ENCODE measurements at places on chromosomes 11 and 22.

- no peak for DNase-seq
Measured at GRCh38 chr11:78514922-78515502, 59.7 kb downstream of the NARS2 start.

GRCh38 chr11:101555366-101555765, 28.4 kb downstream of the TRPC6 start:
- DNase-seq = no peak

DNA sequence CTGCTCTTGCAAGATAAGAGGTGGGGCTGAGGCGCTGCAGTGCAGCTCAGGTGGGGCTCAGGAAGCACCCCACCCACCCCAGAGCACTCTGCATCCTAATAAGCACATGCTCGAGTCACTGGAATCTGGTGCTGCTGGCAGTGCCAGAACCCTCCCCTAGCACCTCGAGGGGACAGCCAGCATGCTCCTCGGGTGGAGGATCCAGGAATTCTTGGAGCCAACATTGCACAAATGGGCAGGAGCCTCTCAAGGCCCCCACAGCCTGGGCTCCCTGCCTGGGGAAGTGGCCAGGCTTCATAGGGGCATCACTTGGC, 27.5 kb upstream of the CABP7 start:
- DNase-seq = no peak

- DNase-seq = no peak
Measured at GRCh38 chr11:45755281-45755859, 49.6 kb upstream of the SLC35C1 start.

- no peak for DNase-seq
Measured at GRCh38 chr22:25448435-25449051, 115.9 kb upstream of the GRK3 start.

DNA sequence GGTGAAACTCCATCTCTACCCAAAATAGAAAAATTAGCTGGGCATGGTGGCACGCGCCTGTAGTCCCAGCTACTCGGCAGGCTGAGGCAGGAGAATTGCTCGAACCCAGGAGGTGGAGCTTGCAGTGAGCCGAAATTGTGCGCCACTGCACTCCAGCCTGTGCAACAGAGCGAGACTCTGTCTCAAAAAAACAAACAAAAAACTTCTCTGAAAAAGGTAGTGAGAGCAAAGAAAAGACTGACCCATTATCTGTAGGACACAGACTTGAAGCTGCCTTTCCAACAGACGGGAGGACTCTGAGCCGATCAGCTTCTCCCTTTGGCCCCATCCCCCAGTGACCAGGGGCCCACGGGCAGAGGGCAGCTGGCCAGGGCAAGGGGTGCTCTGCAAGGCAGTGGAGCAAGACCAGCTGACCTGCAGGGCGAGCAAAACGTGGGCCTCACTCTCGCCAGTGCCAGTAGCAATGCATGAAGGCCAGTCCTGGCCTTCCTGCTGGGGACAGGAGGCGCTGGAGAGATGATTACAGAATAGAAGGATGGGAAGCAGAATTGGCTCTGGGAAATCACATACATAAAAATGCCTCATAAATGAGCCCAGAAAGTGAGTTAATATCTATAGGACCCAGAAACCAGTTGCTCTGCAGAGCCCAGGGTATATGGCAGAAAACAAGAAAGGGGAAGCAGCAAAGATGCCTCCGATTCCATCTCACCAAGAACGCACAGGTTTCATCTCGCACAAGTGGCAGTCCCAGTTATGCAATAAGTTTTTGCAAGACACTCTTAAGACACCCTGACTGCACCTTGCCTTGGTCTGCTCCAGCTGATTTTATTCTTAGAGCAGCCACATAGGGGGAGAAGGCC, 2.8 kb downstream of the EHD1 start:
- DNase-seq = no peak

DNA sequence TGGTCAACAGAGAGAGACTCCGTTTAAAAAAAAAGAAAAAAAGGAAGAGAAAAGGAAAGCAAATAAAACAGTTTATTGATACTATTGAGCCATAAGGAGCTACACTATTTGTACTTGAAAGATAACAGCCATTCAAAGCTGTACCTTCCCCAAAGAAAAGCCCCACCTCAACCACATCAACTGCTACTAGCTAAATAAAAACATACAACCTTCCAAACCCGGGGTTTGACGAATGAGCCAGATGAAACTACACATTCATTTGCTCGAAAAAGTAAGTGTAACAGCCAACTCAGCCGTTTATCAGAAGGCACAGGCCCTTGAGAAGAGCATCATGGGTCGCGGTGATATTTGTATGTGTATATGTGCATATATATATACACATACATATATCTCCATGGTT, 78.4 kb downstream of the SIK3 start:
- DNase-seq = no peak

DNA sequence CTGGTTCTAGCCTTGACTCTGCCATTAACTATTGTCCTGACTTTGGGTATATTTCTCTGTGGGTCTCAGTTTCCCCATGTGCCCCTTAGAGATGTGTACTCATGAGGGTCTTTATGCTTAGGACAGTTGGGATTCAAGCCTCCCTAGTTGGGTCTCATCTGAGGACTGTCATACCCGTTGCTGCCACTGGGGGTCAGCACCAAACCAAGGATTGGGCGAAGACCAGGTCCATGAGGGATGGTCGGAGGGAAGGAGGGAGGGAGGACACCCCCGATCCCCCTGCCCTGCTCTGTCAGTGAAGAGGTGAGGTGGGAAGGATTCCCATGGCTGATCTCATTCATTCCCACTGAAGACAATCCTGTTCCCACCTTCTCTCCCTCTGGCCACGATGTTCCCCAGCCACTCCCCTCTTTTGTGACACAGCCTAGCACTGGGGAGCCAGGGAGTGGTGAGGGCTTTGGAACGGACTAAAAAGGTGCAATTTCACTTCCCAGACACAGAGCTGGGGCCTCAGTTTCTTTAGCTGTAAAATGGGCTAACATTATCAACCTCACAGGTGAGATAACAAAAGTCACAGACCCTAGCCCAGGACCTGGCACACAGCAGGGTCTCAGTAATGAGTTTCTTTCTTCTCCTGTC, 12.4 kb upstream of the KLHL35 start:
- peak; percentile 64 for DNase-seq

- no peak for DNase-seq
Measured at GRCh38 chr11:2805388-2806056, 80.1 kb downstream of the CDKN1C start.

DNA sequence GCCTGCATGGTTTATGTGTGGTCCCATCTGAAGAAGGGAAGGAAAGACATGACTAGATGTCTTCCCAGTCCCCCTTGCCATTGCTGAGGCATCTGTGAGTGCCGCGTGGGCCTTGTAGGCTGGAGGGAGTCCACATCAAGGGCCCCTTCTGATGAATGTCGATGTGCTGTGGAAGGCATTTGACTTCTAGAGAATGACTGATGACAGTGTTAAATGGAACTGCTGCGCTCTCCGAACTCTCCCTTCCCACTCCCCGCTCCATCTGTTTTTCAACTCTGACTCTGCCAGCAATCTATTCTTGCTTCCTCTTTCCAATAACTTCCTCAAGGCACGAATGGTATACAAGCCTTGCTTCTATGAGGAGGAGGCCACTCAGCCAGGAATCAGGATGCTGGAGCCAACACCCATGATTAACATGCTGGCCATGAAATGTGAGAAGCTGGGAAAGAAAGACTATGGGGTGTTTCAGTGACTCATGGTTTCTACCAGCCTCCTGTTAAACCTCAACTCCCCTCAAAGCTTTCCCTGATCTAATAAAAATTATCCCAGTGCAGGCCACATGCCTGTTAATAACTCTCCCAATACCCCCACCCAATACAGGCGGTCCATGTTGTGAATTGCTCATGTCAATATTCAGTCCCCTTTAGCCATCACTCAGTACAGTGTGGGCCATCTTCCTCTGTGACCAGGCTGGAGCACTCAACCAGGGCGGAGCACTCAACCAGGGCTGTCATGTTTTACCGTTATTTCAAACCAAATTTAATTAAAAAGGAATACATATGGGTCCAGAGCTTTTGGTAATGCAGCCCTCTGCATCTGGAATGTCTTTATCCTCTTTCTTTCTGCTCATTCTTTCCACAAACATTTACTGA, 46.4 kb upstream of the TBCEL start:
- DNase-seq = no peak

- no peak for DNase-seq
Measured at GRCh38 chr11:6618117-6619003, 862 bp downstream of the TPP1 start.

DNA sequence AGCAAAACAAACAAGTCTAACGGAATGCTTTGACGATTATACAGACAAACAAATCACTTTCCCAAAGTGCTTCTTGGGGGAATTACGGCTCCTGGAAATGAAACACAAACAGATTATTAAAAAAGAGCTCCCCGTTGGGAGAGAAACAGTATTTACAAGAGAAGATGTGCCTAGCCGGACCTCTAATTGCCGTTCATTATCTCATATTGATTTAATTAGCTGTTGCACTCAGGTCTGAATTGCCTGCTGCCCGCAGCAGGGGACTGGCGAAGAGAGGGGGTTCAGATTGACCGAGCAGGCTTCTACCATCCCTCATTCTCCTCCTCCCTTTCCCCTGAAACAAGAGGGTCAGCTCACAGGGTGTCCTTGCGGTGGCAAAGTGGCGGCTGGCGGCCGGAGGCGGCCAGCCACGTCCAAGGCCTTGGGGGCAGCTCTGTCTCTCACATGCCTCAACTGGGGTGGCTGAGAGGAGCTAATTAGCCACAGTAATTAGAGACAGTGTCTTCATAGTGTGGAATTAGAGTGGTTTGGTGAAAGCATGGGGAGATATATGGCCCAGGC, 295.1 kb downstream of the MIAT start:
- no peak for DNase-seq

- no peak for DNase-seq
Measured at GRCh38 chr11:56950510-56950909, 38.2 kb upstream of the OR5AK2 start.

DNA sequence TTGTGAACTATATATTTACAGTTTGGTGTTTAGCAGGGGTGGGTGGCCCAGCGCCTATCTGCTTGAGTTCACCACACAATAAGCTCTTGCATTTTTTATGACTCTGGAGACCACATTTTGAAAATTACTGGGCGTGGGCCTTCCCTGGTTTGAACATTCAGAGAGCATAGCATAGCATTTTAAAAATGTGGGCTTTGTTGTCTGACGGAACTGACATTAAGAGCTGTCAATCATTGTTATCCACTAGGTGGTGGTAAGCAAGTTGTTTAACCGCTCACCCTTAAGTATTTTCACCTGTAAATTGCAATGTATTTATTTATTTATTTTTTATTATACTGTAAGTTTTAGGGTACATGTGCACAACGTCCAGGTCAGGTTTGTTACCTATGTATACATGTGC, 1.0 kb downstream of the NLRP14 start:
- DNase-seq = no peak

DNA sequence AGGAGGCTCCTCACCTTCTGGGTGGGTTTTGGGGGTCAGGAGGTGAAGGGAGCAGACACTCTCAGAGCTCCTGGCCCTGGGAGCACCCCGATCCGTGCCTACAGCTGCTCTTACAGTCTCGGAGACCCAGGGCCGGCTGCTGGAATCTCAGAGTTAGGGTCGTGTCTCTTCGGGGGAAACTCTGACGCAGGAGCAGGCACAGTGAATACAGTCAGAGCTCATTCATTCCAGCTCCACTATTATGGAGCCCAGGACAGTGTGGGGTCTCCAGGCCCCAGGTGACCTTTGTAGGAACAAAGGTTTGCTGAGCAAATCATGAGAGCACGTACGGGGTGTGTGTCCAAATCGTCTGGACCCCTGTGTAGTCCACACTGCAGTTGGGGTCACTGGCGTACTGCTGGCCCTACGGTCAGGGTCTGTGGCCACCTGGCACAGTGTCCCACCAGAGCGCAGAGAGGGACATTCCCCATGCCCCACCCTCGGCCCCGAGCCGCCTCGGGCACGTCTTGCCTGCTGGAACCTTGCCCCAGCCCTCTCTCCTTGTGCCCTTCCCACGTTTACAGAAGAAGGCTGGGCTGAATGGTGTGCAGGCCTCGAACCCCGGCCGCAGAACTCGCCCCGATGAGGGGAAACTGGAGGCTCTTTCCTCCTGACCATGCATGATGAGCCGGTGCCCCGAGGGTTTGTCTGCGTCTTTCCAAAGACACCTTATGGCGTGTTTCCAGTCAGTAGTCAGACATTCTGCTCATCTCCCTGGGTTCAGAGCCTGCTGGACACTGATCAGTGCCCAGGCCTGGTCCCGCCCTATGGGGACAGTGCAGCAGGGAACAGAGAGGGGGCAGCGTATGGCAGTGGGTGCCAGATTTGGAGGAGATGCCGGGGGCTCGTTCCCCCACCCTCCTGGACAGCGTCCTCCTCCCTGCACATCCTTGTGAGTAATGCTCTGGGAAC, 1166.6 kb downstream of the BRD1 start:
- no peak for DNase-seq

DNA sequence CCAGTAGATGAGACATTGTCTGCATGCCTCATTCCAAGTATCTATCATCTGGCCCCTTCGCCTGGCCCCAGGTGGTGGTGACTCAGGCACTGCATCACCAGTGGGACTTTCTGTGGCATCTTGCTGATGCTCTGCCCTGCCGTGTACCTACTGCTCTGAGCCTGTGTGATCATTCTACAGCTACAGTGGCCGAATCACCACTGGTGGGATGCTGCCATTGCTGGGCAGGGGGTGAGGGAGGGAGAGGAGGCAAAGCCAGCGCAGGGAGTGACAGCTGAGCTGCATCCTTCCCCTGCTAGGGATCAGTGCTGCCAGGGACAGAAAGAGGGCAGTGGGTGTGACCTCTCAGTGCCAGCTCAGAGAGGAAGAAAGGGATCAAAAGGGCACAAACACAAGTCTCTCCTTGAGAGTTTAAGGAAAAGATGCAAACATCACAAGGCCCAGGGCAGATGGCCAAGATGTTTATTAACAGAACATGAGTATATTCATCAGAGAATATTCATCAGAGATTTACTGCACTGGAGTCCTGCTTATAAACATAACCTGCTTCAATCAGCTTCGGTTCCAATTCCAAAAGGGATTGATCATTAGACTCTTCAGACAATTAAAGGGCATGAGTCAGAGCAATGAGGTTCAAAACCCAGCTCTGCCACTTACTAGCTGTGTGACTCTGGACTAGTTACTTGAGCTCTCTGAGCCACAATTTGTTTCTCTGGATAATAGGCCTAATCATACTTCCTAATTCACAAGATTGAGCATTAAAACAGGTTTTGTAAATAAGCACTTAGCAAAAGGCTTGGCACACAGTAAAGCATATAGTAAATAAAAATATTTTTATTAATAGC, 109.8 kb downstream of the NAT10 start:
- DNase-seq = peak; percentile 73

- DNase-seq = no peak
Measured at GRCh38 chr11:72682858-72683243, 8.6 kb upstream of the PDE2A start.

DNA sequence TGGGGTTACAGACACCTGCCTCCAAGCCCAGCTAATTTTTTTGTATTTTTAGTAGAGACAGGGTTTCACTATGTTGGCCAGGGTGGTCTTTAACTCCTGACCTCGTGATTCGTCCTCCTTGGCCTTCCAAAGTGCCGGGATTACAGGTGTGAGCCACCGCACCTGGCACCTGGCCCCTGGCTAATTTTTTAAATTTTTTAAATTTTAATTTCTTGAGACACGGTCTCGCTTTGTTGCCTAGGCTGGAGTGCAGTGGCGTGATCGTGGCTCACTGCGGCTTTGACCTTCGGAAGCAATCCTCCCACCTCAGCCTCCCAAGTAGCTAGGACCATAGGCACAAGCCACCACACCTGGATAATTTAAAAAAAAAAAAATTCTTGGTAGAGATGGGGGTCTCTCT, 14.6 kb downstream of the PPP6R2 start:
- DNase-seq = no peak
